ENCODE measurements at places on chromosomes 13 and 19. TPM values are rescaled to one million over a fixed set of nuclear protein-coding genes. Genes with fewer than 3 reads are reported as not detected.

- peaks cover 3% of the 10 kb centered on the region for H3K36me3 ChIP-seq
- no peak overlapping the region for H3K4me3 ChIP-seq
- no peaks in the 10 kb centered on the region for H3K27me3 ChIP-seq
- H3K27ac ChIP-seq: no peak overlapping the region
- no peaks in the 10 kb centered on the region for H3K4me1 ChIP-seq
Measured at GRCh38 chr19:49701271-49701786, 10.4 kb downstream of the CPT1C start.

DNA sequence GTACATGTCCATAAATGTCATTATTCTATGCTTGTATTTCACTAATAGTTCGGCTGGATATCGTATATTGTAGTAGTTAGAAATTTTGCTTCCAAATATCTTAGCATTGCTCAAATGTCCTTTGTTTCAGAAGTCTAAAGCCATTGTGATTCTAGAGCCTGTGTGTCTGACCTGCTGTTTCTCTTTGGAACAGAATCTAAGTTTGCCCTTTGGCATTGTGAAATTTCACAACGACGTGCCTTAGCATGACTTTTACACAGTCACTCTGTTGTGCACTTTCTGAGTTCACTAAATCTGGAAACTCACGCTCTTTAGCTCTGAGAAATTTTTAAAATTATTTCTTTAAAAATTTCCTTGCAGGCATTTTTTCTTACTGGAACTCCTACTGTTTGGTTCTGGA lies 152.2 kb downstream of the TBC1D4 start:
- DNase-seq: no peak
- no peaks in the 10 kb centered on the region for H3K27me3 ChIP-seq
- no peak overlapping the region for H3K4me3 ChIP-seq
- H3K27ac ChIP-seq: 0 out of 2 replicates have a peak overlapping the region, but pooled peaks have one; percentile 18
- peaks cover 22% of the 10 kb centered on the region for H3K4me1 ChIP-seq
- H3K36me3 ChIP-seq: no peaks in the 10 kb centered on the region

DNA sequence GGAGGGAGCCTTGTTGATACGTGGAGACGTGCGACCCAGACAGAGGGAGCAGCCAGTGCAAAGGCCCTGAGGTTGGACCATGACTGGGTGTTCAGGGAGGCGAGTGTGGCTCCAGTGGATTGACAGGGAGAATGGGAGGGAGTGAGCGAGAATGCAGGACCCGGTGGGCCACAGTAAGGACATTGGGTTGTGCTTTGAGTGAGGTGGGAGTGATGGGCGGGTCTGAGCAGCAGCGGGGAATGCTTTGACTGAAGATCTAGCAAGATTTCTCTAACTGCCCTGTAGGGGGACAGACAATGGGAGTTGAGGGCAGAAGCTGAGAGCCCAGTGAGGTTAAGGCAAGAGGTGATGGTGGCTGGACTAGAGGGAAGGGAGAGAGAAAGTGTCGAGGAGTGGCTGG lies 7.7 kb upstream of the NANOS2 start:
- no peaks in the 10 kb centered on the region for H3K36me3 ChIP-seq
- no peaks in the 10 kb centered on the region for H3K4me1 ChIP-seq
- DNase-seq: peak; percentile 94
- H3K27ac ChIP-seq: no peak overlapping the region
- no peak overlapping the region for H3K4me3 ChIP-seq
- no peaks in the 10 kb centered on the region for H3K27me3 ChIP-seq

The PCSK4 gene
- total RNA-seq: 15.1 TPM

DNA sequence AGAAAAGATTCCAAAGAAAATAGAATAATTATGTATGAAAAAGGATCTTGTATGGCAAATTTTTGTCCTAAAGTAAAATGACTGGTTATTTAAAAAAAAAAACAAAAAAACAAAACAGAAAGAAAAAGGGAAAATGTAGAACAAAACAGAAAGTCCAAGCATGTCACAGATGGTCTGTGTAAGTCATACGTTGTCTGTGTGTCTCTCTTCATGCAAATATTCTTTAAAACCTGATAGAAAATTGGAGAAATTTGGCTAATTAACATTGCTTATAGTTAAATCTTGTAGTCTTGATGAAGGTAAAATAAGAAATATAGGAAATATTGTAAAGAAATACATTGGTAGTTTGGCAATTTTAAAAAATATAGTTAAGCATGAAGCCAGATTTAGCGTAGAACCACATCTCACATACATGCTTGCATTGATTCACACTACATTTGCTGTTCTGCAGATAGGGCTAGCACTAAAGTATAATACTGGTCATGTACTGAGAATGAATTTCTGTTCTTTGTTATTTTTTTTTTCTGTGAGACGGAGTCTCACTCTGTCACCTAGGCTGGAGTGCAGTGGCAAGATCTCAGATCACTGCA lies 58.4 kb downstream of the SPRYD7 start:
- H3K36me3 ChIP-seq: peaks cover 4% of the 10 kb centered on the region
- H3K27ac ChIP-seq: no peak overlapping the region
- H3K4me3 ChIP-seq: no peak overlapping the region
- DNase-seq: peak; percentile 58

The ZNF577 gene
- 37.7 TPM for total RNA-seq

- no peak overlapping the region for H3K27ac ChIP-seq
- H3K4me1 ChIP-seq: no peaks in the 10 kb centered on the region
- no peaks in the 10 kb centered on the region for H3K27me3 ChIP-seq
- DNase-seq: no peak
- H3K36me3 ChIP-seq: no peaks in the 10 kb centered on the region
Measured at GRCh38 chr19:5281588-5281987, 59.0 kb downstream of the PTPRS start.

DNA sequence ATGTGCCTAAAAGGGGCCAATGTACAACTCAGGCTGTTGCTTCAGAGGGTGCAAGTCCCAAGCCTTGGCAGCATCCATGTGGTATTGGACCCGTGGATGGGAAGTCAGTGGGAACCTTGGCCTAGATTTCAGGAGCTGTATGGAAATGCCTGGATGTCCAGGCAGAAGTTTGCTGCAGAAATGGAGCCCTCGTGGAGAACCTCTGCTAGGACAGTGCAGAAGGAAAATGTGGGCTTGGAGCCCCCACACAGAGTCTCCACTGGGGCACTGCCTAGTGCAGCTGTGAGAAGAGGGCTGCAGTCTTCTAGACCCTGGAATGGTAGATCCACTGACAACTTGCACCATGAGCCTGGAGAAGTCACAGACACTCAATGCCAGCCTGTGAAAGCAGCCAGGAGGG lies 28.5 kb downstream of the GPC5 start:
- H3K4me3 ChIP-seq: no peak overlapping the region
- no peaks in the 10 kb centered on the region for H3K27me3 ChIP-seq
- no peaks in the 10 kb centered on the region for H3K36me3 ChIP-seq
- no peak overlapping the region for H3K27ac ChIP-seq

DNA sequence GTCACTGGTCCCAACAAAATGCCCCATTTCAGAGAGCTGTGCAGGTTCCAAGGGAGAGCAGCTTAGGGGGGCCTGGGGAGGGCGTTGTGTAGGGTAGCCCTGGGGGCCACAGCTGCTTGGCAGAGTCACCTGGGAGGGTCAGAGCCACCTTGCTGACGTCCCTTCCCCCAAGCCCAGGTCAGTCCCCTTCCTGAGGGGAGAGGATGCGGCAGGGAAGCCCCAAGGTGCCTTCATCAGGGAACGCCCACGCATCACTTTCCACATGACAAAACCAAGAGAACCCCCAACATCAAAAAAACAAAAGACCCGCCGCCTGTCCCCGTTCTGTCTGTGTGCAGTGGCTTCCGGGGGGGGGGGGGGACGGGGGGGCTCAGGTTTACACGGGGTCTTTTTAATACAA lies 5.3 kb upstream of the UQCR11 start:
- H3K4me3 ChIP-seq: no peak overlapping the region
- peaks cover 8% of the 10 kb centered on the region for H3K36me3 ChIP-seq
- no peak for DNase-seq
- peaks cover 8% of the 10 kb centered on the region for H3K4me1 ChIP-seq

All from GM23338 (cell line).